ENCODE measurements at places on chromosomes 11 and 22.

- no peak for DNase-seq
These were observed 12.5 kb upstream of the THRSP start for GRCh38 chr11:78050964-78051831.

DNA sequence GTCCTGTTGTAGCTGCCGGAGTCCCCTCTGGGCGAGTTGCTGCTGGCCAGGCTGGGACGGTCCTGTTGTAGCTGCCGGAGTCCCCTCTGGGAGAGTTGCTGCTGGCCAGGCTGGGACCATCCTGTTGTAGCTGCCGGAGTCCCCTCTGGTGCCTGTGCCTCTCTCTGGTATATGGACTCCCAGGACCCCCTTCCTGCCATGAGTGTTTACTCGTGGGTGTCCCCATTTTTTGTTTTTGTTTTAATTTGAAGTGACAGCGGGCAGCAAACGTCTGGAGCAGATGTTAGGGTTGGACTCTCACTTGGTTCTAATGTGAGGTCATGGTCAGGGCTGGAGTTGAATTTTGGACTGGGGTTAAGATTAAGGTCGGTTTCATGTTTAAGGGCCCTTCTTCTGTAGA is 14.2 kb downstream of the SHANK3 start:
- DNase-seq = no peak

DNA sequence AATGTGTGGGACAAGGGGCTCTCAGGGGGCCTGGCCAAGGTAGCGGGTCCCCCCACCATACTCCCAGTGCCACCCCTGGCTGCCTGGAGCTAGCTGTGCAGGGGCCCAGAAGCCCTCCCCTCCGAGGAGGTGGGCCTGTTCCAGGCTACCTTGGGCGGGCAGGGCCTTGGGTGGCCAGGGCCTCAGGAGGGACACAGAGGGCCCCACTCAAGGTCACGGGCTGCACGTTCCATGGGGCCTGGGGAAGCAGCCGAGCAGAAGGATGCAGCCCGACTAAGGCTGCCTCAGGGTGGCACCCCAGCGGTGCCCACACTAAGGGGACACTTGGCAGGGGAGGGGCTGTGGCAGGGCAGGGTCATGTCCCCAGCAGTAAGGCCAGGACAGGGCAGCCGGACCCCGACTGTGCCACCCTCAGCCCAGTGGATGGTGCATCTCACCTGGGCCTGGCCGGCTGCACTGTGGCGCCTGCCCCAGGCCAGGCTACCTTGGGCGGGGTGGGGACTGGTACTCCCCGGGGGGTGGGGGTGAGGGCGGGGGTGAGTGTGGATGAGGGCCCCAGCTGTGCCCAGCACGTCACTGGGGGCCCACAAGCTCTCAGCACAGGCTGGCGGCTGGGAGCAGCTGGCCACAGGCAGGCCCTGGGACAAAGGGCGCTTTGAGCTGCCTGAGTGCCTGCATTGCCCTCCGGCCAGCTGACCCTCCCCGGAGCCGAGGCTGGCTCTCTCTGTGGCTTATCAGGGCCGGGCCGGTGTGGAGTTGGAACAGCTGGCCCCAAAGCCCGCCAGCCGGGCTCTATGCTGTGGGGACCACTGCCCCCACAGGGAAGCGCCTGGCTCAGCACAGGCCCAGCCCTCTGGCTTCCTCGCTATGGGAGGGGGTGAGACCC is 117.1 kb downstream of the KCNQ1 start:
- DNase-seq = no peak

DNA sequence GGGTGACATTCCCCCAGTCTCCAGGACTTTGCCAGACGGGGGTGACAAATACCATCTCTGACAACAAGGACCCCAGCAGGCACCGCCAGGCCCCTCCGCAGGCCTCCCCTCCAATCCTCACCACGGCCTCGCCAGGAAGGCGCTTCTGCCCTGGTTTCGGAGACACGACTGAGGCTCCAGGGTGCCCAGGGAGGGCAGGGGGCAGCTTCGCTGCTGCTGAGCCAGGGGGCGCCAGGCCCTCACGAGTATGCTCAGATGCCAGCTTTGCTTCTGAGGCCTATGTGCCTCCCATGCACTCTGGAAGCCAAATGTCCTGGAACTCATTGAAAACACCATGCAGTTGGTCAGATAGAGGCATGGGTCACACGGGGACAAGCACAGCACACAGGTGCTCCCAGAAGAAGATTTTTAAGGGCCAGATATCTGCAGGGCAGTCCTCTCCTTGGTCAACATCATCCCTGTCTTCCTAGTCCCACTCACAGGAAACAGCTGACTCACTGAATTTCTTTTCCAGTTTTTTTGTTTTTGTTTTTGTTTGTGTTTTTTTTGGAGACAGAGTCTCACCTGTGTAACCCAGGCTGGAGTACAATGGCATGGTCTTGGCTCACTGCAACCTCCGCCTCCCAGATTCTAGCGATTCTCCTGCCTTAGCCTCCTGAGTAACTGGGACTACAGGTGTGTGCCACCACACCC is 19.9 kb downstream of the BID start:
- no peak for DNase-seq

- DNase-seq = no peak
These were observed 88.7 kb upstream of the TIMP3 start for GRCh38 chr22:32712644-32713355.

DNA sequence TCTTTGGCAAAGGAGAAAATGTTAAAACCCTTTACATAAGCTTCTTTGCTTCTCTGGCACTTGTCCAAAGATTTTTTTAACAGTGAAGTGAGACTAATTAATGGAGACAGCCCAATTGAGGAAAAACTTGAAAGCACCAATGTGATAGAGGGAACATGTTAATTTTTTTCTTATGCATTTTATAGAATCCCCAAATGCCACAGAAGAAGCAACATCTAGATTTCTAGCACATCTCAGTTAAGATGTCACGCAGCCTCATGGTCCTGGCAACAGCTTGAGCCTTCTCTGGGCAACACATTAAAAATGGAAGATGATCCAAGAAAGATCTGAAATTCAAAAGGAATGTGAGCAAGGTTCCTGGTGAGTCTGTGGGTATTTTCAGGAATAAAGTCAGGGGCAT is 48.5 kb downstream of the PACSIN2 start:
- DNase-seq = no peak

DNA sequence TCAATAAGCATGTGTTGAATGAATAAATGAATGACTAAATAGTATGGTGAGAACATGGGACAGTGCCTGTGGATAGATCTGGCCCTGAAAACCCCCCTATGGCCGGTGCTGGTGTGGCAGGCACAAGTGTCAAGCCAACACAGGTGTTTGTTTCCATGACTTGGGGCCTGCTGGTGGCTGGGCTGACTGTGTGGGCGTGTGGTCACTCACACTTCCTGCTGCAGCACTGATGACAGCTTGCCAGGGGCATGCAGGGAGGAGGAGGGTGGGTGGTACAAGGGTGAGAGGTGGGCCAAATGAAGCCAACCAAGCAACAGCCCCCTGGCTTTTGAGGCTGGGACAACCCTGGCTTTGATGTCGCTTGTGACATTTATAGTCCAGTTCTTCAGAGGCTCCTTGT is 30.3 kb upstream of the ABCC8 start:
- no peak for DNase-seq

GRCh38 chr22:17368554-17369438 is 464 bp upstream of the CECR2 start:
- DNase-seq = no peak

DNA sequence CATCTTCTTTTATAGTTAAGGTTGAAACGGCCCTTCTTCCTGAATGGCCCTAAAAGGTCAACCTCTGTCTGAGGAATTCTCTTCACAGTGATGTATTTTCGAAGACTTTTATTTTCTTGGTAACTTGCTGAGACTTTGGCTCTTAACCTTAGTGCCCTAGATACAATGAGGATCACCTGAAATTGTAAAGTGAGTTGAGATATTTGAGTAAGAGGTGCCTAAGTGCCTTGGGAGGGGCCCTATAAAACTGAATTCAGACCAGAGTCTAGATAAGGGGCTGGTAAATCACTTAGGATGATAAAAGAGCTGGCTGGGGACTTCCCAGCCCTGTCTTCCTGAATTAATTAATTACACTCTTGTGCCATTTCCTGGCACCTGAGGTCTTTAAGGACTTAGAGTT is 505.6 kb upstream of the KIRREL3 start:
- DNase-seq = no peak

- DNase-seq = no peak
These were observed 10.4 kb downstream of the CCKBR start for GRCh38 chr11:6269994-6270393.

DNA sequence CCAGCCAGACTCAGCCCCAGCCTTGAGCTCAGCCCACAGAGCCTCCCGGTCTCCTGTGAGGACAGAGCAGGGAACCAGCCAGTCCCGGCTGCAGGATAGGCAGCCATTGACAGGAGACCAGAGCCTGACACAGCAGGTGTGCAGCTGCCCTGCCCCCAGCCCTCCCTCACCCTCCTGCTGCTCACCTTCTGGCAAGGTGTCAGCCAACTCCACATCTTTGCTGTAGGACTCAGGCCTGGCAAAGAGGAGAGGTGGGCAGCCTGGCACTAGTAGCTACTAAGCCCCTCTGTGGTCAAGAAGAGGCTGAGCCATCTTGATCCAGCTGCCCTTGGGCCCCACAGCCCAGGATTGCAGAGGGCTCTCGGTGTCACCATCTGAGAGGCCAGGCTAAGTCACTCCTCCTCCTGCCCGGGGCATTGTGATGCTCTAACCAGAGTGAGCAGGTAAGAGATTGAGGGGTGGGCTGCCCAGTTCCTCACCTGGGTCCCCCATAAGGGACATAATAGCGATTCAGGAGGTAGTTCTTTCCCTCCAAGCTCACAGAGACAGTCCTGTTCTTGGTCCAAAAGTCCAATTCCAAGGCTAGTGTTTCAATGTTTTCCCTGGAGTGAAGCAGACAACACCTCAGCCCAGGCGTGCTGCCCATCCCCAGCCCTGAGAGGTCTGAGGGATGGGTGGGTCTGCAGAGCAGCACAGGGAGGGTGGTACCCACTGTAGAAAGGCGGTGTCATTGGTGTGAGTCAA is 18.6 kb downstream of the TREH start:
- no peak for DNase-seq

- DNase-seq = no peak
These were observed 72.7 kb downstream of the AMBRA1 start for GRCh38 chr11:46520971-46521745.

GRCh38 chr11:118438314-118438931 is 2.1 kb downstream of the KMT2A start:
- no peak for DNase-seq

DNA sequence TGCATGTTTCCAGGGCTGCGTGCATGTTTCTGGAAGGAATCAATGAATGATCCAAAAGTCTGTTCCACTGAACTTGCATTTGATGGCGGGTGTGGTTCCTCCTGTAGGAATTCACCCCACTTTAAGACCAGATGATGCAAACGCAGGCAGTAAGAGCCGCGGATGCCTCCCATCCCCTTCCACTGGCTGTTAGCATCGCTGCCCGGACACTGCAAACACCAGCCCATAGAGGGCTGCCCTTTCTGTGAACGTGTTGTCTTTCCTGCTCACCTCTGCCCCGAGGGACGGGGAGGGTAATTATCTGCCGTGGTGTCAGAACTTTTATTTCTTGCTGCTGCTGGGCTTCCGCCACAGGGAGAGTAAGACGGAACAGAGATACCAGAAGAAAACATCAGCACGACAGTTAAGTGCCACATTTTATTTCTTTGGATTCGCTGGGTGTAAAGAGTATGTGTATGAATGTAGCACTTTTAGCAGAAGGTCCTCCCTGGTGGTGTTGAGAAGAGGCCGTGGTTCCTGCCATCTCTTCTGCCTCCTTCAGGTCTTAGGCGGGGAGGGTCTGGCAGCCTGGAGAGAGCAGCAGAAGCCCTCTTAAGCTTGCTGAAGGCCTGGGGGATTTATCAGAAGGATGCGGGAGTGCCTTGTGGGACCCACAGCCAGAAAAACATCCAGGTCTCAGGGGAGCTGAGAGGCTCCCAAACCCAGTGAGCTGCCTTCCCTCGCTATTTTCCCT is 53.2 kb upstream of the NECTIN1 start:
- DNase-seq = no peak

- DNase-seq = no peak
These were observed 124.2 kb downstream of the SWAP70 start for GRCh38 chr11:9787981-9788521.

GRCh38 chr22:30351226-30351625 is 5.5 kb downstream of the SF3A1 start:
- DNase-seq = no peak

GRCh38 chr11:115409691-115410220 is 94.5 kb downstream of the CADM1 start:
- peak; percentile 47 for DNase-seq

DNA sequence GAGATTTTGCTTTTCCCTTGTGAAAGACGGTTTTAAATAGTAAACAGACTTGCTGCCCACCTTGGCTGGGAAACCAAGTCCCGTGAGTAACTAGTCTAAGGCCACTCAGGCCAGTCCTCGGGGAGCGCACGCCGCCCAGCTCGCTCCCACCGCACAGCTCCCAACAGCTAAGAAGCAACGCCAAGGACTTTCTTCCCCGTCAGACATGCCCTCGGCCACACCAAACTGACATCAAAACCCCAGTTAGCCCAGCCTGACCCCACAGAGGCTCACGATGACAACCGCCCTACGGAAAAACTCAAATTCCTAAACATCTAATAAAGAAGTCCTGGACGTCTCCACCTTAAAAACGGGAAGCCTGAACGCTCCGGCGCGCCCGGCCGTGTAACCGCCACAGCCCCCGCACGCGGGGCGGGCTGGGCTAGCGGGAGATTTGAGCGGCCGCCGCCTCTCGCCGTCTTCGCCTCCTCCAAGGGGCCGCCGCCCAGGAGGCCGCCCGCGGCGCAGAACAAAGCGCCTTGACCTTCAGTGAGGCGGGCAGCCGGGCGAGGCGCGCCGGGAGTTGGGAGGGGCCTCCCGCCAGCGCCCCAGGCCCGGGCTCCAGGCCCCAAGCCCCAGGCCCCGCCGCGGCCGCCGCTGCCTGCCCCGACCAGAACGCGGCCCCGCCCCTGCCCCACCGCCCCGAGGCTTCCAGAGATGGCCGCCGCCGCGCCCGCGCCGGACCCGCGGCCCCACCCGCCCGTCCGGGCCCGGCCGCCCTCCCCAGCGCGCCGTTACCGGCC is 486 bp downstream of the NAP1L4 start:
- no peak for DNase-seq

- DNase-seq = no peak
These were observed 1.7 kb downstream of the CSDC2 start for GRCh38 chr22:41562461-41562860.

- no peak for DNase-seq
These were observed 548.7 kb upstream of the CADM1 start for GRCh38 chr11:116052603-116053547.

- DNase-seq = no peak
These were observed 155.6 kb downstream of the BRD1 start for GRCh38 chr22:49672014-49672516.

- no peak for DNase-seq
These were observed 61.2 kb upstream of the RCN1 start for GRCh38 chr11:32029721-32030120.

DNA sequence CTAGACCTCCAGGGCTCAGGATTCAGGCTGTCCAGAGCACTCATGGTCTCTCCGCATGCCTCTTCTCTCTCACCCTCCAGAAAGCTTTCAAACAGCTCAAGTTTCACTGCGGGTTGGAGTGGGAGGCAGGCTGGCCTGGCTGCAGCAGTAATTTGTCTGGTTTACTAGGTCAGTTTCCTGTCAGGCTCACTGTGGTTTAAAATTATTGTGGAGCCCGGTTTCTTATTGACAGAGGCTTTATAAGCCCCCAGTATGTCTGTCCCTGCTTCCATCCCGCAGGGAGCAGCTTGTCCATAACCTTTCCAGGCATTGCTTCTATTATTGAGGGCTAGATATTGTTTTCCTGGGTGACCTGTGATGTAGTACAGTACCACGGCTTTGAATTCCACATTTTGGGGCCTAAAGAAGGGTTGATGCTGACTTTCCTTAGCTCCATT is 235.3 kb upstream of the SORL1-AS1 start:
- DNase-seq = no peak
